HepG2 (cell line): ENCODE measurements at places on chromosomes 6 and 20.

- DNase-seq = no peak
These were observed 128.9 kb downstream of the BACH2 start for GRCh38 chr6:90167514-90168379.

DNA sequence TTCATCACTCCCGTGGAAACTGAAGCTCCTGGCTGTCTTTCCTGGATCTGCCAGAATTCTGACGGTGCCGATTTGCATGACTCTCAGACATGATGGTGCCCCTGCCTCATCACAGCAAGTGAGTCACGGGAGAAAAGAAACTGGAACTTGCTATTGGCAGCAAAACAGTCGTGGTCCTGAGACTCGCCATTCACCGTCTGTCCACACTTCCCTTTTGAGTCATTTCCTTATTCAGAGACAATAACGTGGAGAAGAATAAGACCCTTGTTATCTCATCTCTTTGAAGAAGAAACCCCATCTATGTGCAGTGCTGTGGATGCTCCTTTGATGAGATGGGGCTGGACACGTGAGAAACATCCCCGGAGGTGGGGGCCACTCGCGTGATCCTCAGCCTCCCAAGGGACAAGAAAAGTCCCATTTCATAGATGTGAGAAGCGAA lies 4.2 kb downstream of the GPR31 start:
- DNase-seq = peak; percentile 15

GRCh38 chr20:12152996-12153395 lies 235.3 kb downstream of the BTBD3 start:
- peak; percentile 6 for DNase-seq

DNA sequence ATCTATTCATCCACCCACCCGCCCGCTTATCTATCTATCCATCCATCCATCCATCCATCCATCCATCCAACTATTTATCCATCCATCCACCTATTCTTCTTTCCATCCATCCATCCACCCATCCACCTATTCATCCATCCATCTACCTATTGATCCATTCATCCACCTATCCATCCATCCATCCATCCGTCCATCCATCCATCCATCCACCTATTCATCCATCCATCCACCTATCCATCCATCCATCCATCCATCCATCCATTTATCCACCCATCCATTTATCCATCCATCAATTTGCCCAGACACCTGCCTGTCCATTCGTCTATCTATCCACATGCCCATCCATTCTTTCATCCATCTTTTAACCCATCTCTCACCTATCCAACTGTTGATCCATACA lies 71.1 kb upstream of the PMEPA1 start:
- DNase-seq = no peak

DNA sequence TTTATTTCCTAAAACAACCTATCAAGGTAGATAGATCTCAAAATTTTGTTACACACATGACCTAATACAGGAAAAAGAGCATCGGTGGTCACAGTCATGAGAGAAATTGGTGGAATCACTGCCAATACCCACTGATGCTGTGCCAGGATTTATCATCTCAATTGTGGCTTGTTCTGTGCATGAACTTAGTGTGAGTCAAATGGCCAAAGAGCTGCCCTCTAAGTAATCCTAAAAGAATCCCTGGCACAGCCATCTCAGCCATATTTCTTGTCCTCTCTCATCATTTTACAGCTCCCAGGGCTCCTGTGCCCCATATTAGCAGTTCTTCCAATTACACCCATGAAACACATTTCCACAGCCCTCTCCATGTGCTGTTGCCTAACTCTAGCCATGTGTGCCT lies 6.1 kb downstream of the GSTA5 start:
- no peak for DNase-seq

DNA sequence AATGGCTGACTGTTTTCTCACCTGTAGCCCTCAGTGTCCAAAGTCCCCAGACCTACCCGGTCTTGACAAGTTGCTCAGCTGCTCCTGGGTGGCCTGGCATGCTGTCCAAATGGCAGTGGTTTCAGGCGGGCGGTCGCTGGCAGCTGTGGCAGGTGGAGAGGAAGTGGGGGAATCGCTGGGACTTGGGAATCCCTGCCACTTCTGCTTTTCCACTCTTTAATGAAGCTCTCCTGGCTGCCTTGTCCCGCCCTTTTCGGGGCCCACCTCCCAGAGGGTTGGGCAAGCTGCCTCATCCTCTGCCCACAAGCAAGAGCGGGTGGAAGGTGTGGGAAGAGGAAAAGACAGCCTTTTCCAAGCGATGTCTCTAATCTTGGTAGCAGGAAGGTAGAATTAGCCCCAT lies at the start of gene OCSTAMP:
TSS of gene OCSTAMP (minus strand) at position 194 of the 400 bp plus-strand sequence. CDS start at position 100, 94 bp downstream.
- DNase-seq = no peak

GRCh38 chr6:29976588-29977424 lies 34.5 kb downstream of the HLA-A start:
- DNase-seq = peak; percentile 77

DNA sequence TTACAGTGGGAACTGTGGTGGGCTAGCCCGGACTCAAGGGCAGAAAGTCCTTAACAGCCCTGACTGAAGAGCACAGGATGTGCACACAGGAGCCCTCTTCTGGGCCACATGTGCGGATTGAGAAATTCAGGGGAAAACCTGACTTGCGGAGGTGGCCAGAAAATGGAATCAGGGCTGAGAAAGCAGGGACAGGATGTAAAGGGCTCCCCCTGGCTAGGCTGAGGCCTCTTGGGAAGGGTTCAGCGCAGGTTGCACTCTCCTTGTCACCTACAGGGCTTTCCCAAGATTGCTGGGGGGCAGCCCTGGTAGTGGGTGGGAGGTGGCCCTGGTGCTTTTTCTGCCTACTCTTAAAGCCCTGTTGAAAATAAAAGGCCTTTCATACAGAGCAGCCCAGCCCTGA lies 251.2 kb downstream of the SLC24A3 start:
- no peak for DNase-seq

DNA sequence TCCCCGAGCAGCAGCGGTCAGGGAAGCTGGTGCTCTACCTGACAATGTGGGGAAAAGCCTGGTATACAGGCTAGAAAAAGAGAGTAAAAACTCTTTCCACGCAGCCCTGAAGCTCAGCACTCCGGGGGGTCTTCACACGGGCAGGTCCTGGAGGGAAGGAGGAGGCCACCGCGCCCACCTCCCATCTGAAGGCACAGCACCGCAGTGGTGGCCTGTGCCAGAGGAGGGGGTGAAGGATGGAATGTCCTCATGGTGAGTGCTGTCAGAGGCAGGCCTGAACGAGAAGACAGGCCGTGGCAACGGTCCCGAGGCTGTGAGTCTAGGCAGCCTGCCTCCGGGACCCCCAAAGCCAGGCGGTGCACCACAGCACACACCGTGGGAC lies 5.8 kb downstream of the SLC2A4RG start:
- no peak for DNase-seq

DNA sequence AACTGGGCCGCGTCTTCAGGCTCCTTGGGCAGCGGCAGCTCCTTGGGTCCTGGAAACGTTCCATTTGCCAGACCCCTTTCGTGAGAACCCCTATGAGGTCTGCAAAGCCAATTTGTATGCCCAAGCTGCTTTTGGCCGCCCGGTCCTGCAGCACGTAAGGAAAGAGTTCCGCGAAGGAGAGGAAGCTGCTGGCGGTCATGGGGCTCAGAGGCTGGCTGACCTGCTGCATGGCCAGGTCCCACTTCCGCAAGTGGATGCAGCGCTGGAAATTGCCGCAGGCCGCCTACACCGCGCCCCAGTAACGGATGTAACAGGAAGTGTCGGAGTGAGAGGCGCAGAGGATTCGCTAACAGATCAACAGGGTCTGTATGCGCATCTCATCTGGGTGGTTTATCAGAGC lies 18.8 kb downstream of the RFPL4B start:
- no peak for DNase-seq

GRCh38 chr6:144377586-144378210 lies 92.6 kb downstream of the UTRN start:
- DNase-seq = no peak

DNA sequence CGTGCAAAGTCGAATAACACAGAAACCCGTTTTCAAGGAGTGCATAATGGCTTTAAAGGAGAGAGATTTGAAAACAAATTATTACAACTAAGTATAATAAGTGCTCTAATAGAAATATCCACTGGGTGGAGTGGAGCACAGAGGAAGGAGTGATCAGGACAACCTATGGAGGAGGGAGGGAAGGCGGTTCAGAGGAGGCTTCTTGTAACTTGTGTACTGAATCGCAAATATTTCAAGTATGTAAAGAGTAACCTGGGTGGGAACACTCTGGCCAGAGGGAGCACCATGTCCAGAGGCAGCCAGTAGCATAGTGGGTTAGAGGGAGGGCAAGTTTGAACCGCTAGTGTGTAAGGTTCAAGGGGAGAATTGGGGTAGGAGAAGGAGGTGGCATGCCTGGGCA lies 21.6 kb upstream of the TNFAIP3 start:
- peak; percentile 42 for DNase-seq

DNA sequence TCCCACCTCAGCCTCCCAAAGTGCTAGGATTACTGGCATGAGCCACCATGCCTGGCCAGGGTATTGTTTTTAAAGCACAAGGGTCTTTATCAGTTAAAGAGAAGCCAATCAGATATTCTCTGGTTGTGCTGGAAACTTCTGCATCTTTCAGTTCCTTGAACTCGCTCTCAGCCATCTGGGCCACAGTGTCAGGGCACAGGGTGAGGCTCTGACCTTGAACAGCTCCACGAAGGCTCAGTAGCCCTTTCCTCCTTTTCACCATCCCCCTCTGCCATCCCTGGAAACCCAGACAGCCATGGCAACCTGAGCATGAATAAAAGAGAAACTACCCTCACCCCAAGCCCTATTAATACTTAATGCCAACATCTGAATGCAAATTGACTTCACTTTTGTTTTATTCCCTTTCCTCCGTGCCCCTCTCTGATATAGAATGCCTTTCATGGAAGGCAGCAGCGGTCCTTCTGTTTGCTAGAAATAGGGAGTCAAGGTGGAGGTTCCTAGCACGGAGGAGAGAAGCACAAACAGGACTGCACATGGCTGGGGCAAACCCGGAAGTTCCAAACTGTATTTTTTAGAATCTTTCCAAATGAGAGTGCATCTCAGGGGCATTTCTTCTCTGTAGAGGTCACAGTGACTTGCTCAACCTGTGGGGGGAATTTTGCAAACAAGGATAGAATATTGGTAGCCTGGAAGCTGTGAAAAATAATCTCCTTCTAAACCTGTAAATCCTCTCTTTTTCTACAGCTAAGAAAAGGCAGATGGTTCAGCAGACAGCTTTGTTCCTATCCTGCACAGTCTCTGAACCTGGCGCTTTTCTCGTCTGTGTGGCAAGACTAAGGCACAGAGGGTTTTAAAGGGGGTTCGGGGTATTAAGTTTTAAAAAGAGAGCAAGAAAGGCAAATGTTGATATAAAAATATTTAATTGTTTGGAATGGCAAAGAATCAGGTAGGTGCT lies 176.4 kb upstream of the RREB1 start:
- no peak for DNase-seq

DNA sequence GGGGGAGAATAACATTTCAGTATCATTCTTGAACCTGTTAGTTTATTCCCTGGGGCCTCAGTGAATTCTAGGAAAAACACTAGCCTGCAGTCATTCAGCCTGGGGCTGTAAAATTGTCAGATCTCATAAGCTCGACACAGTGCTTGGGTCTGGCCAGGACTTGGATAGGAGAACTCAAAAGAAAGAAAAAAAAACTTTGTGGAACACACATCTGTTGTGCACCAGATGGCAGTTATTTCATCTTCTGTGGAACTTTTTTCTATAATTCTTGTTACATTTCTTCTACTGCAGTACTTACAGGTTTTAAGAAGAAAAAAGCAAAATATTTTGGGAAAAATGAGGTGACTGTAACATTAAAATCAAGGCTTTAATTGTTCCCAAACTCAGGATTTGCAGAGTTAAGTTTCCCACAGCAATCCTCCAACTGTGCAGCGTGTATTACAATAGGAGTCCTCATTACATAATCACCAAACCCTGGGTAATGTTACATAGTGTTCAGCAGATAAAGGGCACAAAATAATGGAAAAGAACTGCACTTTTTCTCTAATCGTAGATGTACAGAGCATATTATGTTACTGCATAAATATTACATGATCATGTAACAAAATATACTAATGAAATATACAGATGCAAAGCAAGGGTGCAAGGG lies 531.1 kb upstream of the CITED2 start:
- no peak for DNase-seq

DNA sequence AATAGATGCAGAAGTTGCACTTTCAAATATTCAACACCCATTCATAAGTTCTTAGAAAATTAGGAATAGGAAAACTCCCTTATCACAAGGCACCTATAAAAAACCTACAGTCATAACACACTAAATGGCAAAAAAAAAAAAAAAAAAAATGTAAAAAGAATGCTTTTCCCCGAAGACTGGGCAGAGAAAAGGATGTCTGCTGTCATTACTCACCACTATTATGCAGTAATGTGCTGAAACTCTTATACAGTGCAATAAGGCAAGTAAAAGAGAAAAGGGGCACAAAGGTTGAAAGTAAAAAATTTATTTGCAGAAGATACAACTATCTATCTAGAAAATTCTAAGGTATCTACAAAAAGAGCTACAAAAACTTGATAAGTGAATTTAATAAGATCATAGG lies 607.8 kb upstream of the ARID1B start:
- no peak for DNase-seq

DNA sequence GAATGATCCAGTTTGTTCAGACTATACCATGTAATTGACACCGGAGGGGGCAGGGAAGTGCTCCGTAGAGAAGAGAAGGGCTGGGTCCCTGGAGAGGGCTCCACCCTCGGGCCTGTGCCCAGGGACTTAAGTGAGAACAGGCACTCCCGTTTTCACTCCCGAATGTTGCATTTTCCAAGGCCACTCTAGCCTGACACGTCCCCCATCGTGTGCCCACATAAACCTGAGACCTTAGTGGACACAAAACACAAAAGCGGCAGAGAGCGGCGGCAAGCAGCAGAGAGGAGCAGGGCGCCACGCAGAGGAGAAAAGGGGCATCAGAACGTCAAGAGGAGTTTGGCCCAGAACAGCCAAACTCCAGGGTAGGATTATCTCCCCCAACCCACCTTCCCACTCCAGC lies 1405.1 kb downstream of the GRIK2 start:
- no peak for DNase-seq

DNA sequence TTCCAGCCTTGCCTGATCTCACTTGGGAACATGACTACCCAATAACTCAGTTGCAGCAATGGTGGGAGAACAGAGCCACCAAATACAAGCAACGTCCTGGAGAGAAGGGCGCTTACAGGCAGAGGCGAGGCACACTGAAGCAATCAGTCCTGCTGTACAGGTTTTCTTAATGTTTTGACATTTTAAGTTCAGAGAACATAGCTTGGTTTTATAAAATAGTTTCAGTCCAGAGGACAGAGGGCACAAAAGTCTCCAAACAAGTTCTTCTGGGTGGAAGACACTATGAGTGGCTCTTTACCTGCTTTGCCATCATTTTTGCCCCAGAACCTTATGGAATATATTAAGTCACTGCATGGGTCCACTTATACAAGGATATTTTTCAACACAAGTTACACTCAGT lies 103.4 kb upstream of the KCNG1 start:
- DNase-seq = no peak
